ENCODE measurements at places on chromosomes 1 and 21. TPM values are rescaled to one million over a fixed set of nuclear protein-coding genes. Genes with fewer than 3 reads are reported as not detected.

TLCD4 gene
- total RNA-seq: 0.41 TPM

GRCh38 chr1:227546059-227546458 is 17.3 kb upstream of the ZNF678 start:
- no peak for DNase-seq

DNA sequence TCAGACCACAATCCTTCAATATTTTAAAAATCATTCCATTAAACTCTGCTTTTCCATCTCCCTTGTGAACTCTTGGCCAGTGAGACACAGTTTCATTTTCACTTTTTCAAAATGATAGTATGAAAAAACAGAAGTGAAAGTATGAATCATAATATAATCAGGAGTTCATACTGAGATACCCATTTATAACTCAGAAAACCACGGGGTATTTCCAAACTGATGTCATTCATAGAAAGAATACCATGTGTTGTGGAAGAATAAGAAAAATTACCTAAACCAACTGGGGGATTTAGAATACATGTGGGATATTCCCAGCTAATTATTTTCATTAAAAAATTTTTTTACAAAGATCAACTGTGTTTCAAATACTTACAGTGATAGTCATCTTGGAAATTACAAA is 149.9 kb downstream of the MRPL39 start:
- no peak for DNase-seq

DNA sequence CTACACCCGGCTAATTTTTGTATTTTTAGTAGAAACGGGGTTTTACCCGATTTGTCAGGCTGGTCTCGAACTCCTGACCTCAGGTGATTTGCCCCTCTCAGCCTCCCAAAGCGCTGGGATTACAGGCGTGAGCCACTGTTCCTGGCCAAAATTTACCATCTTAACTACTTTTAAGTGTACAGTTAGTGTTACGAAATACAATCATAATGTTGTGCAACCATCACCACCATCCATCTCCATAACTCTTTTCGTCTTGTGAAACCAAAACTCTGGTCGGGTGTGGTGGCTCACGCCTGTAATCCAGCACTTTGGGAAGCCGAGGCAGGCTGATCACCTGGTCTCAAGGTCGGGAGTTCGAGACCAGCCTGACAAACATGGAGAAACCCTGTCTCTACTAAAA is 14.1 kb upstream of the ZBTB40 start:
- DNase-seq: no peak

DNA sequence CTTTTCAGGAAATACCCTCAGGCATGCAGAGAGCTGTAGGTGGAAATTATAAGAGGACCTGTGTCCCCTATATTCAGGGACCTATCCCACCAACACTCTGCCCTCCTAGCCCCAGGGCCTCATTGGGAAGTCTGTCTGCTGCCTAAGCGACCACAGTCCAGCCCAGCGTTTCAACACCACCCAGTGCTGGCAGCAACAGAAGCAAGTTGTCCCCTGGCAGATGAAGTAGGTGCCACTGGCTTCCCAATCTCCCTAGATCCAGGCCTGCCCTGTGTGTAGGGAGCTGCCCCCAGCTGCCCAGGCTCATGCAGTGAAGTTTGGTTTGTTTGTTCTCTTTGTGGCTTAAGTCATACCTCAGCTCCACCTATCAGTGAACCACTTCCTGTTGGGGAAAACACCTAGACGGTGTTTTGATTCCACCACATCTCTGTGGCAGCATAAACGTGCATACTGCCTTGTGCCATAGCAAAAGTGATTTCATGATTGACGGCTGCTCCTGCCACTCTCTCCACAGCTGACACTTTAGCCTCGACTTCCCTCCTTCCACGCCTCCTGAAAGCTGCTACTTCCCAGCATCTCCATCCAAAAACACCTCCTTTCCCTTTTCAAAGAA is 8.1 kb upstream of the LEFTY1 start:
- no peak for DNase-seq

DNA sequence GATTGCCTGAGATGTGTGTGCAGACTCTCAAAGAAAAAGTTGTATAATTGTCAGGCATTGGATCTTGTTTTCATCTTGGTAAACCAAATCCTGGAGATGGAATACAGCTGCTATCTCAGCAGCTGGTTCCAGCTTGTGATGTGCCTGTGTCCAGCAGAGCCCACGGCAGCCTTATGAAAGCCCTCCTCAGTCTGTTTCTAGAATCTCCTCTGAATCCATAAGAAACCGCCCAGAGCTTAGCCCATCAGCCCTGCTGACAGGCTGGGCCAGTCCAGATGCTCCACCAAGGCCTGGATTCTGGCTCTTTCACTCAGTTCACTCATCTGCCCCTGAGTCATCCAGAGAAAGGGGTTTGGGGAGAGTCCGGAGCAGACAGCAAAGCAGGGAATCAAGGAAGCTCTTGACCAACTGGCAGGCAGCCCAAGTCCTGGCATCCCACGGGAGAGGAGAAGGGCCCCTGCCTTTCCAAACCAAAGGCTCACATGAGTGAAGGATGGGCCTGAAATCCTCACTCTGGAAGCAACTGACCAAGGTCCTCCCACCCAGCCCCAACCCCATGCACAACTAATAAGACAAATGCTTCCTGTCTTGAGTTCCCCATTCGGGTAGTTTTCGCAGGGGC is 45.7 kb downstream of the NAV1 start:
- no peak for DNase-seq

DNA sequence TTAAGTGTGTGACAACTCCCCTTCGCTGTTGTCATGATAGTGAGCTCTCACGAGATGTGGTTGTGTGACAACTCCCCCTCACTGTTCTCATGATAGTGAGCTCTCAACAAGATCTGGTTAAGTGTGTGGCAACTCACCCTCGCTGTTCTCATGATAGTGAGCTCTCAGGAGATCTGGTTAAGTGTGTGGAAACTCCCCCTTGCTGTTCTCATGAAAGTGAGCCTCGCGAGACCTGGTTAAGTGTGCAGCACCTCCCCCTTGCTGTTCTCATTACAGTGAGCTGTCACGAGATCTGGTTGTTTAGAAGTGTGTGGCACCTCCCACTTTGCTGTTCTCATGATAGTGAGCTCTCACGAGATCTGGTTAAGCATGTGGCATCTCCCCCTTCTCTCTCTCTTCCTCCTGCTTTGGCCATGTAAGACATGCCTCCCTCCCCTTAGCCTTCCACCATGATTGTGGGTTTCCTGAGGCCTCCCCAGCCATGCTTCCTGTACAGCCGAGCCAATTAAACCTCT is 25.1 kb upstream of the LSS start:
- DNase-seq: no peak

- DNase-seq: no peak
Observed at GRCh38 chr1:21762022-21762404, 20.9 kb downstream of the USP48 start.

GRCh38 chr1:163104385-163105099 is 35.4 kb downstream of the RGS4 start:
- DNase-seq: no peak

Data from endothelial cell (in vitro differentiated cells).